ENCODE measurements at places on chromosomes 13 and 19.

- no peak for DNase-seq
These were observed 23.5 kb downstream of the SLAIN1 start for GRCh38 chr13:77720988-77721387.

DNA sequence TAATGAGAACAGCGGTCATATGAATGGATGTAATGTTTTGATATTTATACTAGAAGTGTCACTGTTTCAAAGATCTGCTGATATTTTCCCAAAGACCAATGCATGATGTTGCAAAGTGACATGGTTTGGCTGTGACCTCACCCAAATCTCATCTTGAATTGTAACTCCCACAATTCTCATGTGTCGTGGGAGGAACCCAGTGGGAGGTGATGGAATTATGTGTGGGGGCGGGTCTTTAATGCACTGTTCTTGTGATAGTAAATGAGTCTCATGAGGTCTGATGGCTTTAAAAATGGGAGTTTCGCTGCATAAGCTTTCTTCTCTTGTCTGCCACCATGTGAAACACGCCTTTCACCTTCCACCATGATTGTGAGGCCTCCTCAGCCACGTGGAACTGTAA lies 98.3 kb downstream of the AKAP11 start:
- no peak for DNase-seq

GRCh38 chr19:39307046-39307821 lies 11.0 kb downstream of the IFNL1 start:
- DNase-seq: no peak

DNA sequence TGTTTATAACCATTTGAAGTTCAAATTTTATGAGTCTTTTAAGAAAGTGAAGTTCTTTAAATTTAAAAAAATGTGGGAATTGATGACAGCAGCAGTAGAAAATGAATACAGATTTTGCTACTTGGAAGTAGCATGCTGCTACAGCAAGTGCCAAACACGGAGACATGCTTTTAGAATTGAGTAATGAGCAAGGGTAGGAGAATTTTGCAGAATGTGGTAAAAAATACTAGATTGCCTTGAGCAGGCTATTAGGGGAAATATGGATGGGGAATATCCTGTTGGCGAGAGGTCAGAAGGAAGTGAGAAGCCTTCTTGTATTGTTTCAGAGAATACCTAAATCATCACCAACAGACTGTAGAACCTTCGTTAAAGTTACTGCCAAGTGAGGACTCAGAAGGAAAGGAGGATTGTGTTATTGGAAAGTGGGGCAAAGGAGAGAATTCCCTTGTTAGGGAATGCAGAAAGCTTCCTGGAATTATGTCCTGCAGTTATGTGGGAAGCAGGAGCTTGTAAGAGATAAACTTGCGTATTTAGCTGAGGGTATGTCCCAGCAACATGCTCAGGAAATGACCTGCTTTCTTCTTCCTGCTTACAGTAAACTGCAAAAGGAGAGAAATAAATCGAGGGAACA lies 32.4 kb upstream of the OXGR1 start:
- no peak for DNase-seq

- DNase-seq: no peak
These were observed 401.7 kb downstream of the IRS2 start for GRCh38 chr13:109384491-109385241.

DNA sequence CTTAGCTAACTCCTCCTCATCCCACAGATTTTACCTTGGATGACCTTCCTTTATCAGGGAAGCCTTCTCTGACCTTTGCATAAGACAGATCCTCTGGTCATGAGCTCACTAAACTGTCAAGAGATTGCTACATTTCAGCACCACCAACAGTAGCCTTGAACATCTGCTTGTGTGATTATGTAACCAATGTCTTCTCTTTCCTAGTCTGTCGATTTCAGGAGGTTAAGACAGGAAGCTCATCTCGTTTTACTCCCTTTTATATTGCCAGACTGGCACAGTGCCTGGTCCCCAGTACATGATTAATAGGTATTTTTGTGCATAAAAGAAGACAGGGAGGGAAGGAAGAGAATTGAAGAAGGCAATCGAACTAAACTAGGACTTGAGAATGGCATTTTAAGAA lies 1697.7 kb downstream of the EFNB2 start:
- DNase-seq: no peak

DNA sequence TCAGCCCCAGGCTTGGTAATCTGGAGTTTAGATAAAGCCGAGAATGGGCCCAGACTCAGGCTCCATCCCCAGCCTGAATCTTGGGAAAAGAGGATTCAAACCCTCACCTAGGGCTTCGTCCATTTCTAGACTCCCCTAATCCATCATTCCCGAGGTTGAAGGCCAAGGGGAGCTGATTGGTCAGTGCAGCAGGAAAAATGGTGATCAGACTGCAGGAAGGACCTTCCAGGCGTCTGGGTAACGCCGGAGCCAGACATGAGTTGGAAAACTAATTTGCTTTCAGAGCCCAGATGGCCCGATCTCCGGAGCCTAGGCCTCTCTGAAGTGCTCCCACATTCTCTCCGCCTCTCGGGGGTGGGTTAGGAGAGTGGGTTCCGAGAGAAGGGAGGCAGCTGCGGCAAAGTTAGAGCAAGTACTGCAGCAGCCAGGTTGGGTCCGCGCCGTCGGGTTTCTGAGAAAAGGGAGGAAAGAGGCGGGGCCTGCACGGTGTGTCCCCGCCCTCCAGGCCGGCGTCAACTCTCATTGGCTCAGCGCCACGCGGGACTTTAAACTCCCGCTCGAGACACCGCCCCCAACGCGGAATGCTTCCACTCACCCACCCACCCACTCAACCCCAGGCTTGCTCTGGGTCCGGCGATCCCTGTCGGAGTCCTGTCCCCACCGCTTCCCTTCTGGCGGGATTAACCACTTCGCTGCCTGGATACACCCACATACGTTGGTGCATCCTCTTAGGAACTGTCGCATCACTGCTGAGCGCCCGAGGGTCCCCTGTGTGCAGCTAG lies 788 bp upstream of the RTBDN start:
- DNase-seq: peak; percentile 53

DNA sequence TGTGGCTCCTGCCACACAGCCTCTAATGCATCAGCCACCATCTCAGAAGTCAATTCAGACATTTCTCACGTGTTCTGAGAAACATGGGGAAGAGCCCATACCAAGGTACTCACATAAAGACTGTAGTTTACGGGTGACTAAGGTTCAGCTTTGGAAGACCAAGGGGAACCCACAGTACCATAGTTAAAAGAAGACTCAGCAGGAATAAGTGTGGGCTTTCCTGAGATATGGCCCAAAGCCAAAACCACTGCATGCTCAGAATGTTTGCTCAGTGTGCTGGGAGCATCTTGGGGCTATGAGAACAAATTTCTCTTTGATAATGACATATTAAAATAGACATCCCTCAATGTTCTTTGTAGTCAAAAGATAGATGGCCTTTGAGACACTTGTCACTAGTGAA lies 283.8 kb downstream of the DCT start:
- DNase-seq: no peak

- DNase-seq: no peak
These were observed 67.3 kb downstream of the ZAR1L start for GRCh38 chr13:32247887-32248286.

- DNase-seq: no peak
These were observed 2.3 kb upstream of the ABCA7 start for GRCh38 chr19:1037621-1038064.

DNA sequence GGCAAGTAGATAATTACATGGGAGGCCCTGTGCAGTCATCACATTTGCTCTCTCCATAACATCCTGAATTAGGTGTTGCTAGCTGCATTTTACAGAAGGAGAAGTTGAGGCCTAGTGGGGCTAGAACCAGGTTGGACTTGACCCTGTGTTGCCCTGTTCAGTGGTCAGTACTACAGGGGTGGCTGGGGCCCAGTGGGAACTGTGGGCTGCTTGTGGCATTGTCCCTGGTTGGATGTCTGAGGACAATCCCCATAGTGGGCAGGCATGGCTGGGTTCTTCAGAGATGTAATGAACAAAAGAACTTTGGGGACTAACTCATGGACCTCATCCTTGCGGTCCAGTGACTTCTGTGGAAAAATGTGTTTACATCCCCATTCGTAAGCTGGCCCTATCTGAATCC lies 38.9 kb downstream of the MTUS2 start:
- no peak for DNase-seq

- DNase-seq: peak; percentile 74
These were observed 758 bp upstream of the CACNG7 start for GRCh38 chr19:53908106-53908934.

DNA sequence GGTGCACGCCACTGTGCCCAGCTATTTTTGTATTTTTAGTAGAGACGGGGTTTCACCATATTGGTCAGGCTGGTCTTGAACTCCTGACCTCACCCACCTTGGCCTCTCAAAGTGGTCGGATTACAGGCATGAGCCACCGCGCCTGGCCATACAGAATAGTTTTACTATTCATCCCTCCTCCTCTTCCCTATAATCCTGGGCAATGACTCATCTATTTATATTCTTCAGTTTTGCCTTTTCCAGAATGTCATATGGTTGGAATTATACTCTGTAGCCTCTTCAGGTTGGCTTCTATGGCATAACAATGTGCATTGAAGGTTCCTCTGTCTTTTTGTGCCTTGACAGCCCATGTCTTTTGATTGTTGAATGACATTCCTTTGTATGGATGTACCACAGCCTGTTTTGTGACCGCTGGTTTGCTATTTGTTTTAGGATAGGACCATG lies 22.2 kb upstream of the LRP3 start:
- no peak for DNase-seq

GRCh38 chr19:14185158-14185557 lies 20.8 kb downstream of the ADGRL1 start:
- no peak for DNase-seq

DNA sequence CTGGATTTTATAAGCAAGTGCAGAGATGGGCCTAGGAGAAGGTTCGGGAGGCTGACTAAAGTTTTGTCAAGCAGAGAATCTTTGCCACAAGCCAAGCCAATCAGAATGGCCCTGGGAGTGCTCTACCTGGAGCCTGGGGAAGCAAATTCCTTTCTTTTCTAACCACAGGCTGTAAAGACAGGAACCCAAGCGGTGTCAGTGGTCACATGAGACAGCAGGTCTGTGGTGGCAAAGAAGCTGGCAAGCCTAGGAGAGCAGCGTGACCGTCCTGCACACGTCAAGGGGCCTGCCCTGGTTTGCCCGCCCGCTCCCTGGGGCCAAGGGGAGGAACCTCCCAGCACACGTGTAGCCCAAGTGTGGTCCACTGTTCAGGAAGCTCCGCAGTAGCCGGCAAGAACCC lies 90.8 kb downstream of the IPO5 start:
- no peak for DNase-seq

DNA sequence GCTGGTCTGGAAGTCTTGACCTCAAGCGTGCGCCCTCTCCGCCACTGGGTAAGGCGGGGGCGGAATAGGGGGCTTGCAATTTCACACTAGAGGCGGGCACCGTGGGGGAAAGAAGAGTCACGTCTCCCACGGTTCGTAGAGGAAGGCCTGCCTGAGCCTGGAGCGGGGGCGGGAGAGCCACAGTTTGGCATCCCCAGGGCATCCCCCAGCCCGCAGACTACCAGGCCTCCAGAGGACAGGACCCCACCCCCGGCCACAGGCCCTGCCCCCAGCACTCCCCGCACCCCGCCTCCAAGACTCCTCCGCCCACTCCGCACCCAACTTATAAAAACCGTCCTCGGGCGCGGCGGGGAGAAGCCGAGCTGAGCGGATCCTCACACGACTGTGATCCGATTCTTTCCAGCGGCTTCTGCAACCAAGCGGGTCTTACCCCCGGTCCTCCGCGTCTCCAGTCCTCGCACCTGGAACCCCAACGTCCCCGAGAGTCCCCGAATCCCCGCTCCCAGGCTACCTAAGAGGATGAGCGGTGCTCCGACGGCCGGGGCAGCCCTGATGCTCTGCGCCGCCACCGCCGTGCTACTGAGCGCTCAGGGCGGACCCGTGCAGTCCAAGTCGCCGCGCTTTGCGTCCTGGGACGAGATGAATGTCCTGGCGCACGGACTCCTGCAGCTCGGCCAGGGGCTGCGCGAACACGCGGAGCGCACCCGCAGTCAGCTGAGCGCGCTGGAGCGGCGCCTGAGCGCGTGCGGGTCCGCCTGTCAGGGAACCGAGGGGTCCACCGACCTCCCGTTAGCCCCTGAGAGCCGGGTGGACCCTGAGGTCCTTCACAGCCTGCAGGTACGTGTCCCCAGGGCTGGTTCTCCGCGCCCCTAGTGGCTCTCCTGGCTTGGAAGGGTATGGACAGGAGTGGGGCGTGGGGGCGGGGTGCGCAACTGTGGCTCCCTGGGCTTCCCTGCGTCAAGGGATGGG lies at the start of gene ANGPTL4:
ANGPTL4 (plus strand) TSS at position 353 of the 969 bp plus-strand sequence; CDS start at position 520, 167 bp downstream.
- peak; percentile 77 for DNase-seq

Measured in stimulated activated CD8-positive, alpha-beta memory T cell treated with anti-CD3 and anti-CD28 coated beads, Interleukin-4, amount 100 ng/mL, for 48 hours (primary cell).